ENCODE measurements at places on chromosomes 1 and 21. TPM values are rescaled to one million over a fixed set of nuclear protein-coding genes. Genes with fewer than 3 reads are reported as not detected.

The FLG2 gene
- not detected for total RNA-seq

The NUAK2 gene
- 1.0 TPM for total RNA-seq

The KANK4 gene
- not detected for total RNA-seq

The TRIM46 gene
- total RNA-seq = 4.0 TPM

The TIAM1 gene
- 0.51 TPM for total RNA-seq
